Stimulated activated CD4-positive, alpha-beta T cell treated with anti-CD3 and anti-CD28 coated beads, Interleukin-15, amount 100 ng/mL, for 48 hours (primary cell): ENCODE measurements at places on chromosomes 13 and 19.

DNA sequence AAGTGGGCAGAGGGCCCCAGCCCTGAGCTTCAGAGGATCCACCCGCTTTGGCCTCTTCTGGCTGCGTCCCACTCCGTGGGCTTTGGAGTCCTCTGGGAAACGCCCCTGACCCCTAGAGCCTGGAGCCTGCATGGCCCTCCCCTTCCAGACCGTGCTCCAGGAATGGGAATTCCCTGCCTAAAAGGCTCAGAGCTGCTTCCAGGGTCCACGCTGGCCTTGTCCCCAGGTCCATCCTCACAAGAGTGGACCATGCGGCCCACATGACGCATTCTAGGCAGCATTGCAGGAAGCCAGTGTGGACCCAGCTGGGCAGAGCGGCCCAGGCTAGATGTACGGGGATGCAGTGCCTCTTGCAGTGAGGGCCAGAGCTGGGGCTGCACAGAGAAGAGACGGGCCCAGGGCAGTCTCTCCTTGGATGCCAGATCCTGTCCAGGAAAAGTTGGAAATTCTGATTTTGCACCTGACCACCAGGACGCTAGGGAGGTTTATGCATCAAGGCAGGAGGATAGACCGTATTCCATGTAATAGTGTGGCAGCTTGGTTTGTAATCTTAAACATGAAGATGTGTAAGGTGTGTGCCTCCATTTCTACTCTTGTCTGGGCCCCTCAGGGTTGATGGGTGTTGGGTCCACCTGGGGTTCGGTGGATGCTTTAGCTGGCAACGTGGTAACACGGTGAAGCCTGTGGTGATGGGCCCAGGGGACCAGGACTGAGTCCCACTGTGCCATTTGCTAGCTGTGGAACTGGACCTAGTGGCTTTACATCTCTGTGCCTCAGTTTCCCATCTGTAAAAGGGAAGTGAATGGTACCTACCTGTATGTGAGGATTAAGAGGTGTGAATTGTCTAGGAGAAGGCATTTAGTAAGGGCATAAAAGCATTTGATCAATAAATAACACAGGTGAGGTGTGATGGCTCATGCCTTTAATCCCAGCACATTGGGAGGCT lies 14.8 kb upstream of the FXYD3 start:
- DNase-seq = no peak

DNA sequence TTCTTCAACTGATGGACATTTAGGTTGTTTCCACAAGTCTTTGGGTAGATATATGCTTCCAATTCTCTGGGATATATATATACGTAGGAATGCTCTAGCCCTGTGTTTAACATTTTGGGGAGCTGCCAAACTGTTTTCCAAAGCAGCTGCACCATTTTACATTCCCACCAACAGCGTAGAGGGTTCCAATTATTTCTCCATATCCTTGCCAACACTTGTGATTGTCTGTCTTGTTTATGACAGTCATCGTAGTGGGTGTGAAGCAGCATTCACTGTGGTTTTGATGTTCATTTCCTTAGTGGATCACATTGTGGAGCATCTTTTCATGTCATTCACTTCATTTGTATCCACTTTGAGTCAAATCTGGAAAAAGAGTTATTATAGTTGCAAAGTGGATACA lies 4.7 kb upstream of the CBLC start:
- no peak for DNase-seq

DNA sequence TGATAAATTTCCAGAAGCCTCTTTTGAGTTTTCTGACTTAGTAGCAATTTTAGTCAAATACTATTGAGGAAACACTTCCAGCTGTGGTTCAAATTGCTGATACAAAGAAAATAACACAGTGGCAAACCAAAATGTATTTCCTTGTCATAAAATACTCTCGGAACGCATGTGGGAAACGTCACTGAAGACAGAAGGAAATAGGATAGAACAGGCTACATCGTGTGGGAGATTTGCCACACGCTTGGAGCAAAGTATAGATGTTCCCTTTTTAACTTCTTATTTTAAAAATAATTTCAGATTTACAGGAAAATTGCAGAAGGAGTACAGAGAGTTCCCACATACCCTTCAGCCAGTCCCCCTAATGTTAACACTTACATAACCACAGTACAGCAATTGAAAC lies 88.8 kb downstream of the ING1 start:
- DNase-seq = no peak

DNA sequence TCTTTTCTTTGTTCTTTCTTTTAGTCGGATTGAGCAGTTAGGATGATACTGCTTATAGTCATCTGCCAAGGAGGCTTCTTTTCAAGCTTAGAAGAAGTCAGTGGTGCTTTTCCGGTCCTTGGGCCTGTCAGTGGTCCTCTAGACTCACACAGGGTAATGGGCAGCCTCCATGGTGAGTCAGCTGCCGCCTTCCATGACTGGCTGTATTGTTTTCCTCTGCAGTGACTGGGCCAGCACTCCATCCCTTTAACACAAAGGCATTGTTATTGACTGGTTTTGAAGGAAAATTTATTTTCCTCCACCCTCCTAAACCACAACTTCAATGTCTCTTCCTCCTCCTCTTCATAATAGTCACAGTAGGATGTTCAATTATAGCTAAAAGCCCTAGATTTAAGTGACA lies 47.1 kb upstream of the CNMD start:
- no peak for DNase-seq

DNA sequence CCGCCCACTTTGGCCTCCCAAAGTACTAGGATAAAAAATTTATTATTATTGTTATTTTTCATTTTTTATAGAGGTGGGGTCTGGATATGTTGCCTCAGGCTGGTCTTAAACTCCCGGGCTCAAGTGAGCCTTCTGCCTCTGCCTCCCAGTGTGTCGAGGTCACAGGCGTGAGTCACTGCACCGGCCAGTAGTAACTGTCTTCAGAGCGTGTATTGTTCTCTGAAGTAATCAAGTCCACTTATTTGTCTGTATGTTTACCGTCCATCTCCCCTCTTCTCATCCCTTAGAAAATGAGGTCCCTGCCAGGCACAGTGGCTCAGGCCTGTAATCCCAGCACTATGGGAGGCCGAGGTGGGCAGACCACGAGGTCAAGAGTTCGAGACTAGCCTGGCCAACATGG lies 18.2 kb upstream of the SULT2B1 start:
- no peak for DNase-seq

DNA sequence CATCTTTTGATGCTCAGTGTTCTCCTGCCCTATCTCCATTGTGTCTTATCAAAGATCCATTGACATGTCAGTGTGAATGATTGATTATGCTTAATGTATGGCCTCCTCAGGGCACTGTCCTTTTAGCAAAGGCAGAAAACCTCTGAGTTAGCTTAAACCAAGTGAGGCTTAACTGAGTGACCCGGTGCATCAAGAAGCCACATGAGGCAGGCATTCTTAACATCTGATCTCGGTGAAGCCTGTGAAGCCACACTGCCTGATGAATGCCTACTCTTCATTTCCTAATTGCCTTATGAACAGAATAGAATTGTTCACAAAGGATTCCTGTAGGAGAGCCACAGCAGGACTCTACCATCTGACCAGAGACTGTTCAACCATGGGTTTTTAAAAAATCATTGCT lies 168.1 kb upstream of the SOX21 start:
- DNase-seq = no peak

DNA sequence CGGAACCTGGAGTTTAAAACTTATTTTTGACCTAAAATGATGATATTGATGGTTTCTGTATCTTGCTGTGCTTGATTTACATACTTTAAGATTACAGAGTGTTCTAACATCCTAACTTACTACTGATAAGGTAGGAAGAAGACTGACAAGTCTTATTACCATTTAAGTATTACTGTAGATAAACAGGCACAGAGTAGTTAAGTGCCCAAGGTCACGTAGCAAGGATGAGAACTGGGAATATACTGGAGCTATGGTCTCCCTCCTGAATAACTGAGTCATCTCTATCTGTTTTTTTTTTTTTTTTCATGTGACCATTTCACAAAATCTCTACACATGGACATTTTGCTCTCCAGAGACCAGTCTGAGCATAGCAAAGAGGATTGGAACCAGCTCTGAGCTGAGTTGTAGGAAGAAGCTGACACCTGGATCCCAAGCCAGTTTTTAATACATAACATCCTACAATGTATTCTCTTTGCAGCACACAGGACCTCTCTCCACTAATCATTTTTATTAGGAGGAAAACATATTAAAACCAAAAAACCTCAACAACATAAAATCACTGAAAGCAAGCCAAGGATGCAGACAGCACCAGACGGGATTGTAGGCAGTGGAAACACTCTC lies 173.5 kb downstream of the DNAJC15 start:
- DNase-seq = no peak

GRCh38 chr13:59568306-59568705 lies 595.4 kb downstream of the DIAPH3 start:
- DNase-seq = no peak

GRCh38 chr13:114319441-114319913 lies 5.2 kb downstream of the CHAMP1 start:
- no peak for DNase-seq

DNA sequence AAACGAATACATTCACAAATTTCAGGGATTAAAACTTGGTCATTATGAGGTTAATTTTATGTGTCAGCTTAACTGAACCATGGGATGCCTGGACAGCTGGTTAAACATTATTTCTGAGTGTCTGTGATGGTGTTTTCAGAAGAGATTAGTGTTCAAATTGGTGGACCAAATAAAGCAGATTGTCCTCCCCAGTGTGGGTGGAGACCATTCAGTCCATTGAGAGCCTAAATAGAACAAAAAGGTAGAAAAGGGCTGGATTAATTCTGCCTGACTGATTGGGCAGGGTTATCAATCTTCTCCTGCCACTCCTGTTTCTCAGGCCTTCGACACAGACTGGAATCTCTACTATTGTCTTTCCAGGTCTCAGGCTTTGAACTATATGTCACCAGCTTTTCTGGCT lies 203.8 kb upstream of the SLITRK6 start:
- DNase-seq = no peak

DNA sequence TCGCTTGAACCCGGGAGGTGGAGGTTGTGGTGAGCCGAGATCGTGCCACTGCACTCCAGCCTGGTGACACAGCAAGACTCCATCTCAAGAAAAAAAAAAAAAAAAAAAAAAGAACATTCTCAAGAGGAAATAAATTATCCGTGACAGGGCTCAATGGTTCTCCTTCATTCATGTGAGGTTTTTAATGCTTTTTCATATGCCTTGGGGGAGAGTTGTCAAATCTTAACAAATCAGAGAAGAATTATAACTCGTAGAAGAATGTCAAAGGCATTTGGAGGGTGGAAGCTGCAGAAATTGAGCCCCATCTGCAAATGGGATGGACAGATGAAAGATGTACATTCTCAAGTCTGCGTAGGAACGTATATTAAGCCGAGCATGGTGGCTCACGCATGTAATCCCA lies 34.9 kb upstream of the HOMER3 start:
- DNase-seq = no peak

- DNase-seq = no peak
Measured at GRCh38 chr19:9650345-9650744, 24.6 kb downstream of the ZNF562 start.

- DNase-seq = no peak
Measured at GRCh38 chr13:86569119-86569518, 769.9 kb upstream of the SLITRK6 start.

DNA sequence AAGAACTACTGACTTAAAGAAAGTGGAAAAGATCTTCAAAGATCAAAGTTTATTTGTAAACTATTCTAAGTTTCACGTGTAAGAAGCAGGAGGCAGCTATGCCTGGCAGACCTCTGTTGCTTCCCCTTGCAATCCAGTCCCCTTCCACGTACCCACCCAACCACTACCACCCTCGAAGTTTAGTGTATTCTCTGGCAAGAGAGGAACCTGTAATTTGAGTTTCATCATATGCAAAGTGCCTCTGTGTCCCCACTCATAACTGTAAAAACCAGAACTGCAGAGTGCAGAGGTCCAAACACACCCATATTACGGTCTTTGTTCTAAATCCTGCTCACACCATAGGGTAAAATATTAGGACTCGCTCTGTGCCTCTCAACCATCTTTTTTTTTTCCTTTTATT lies 75.8 kb upstream of the FRY start:
- DNase-seq = no peak

GRCh38 chr13:32426191-32426989 lies 1.5 kb downstream of the N4BP2L1 start:
- DNase-seq = no peak

DNA sequence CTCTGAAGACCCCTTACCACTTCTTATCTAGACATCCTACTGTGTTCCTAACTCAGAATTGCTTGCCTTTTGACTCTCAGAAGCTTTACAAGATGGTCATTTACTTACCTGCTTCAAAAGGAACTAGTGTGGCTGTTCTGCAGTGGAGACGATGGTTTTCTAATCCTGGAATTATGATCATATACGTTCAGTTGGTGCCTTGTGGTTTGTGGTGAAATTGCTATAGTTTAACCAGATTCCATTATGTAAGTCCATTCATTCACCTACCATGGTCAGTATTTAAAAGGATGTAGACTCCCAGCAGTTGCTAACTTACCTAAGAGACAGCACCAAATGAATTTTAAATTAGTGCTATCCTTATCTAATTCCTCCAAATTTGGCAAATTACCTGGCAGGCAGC lies 210.9 kb downstream of the SHISA2 start:
- DNase-seq = no peak

DNA sequence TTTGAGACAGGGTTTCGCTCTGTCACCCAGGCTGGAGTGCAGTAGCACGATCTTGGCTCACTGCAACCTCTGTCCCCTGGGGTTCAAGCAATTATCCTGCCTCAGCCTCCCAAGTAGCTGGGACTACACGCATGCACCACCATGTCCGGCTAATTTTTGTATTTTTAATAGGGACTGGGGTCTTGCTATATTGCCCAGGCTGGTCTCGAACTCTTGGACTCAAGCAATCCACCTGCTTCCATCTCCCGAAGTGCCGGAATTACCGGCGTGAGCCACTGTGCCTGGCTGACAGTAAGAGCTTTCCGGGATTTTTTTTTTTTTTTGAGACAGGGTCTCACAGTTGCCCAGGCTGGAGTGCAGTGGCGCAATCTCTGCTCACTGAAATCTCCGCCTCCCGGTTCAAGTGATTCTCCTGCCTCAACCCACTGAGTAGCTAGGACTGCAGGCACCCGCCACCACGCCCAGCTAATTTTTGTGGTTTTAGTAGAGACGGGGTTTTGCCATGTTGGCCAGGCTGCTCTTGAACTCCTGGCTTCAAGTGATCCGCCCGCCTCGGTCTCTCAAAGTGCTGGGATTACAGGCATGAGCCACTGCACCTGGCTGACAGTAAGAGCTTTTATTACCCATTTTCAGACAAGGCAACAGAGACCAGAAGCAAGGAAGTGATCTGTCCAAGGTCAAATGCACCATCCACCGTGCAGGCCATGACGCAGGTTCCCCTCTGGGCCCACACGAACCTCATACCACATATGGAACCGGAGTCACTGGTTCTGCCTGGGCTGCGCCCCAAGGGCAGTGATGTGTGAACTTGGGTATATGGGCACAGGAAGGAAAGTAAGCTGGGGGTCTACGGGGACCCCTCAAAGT lies 21.0 kb downstream of the RFX1 start:
- no peak for DNase-seq
